Thoracic aorta (tissue), 2 donors: ENCODE measurements at places on chromosomes 16 and 17. TPM values are rescaled to one million over a fixed set of nuclear protein-coding genes. Genes with fewer than 3 reads are reported as not detected.
A peak's percentile ranks its signal among the peaks of the same experiment; 100 is the strongest.

- no peaks in the 10 kb centered on the region for H3K27me3 ChIP-seq
- DNase-seq: no peak
- peaks cover 4% of the 10 kb centered on the region for H3K4me1 ChIP-seq
- peaks cover 5% of the 10 kb centered on the region for H3K36me3 ChIP-seq
- no peak overlapping the region for H3K27ac ChIP-seq
- H3K4me3 ChIP-seq: no peak overlapping the region
These were observed 22.4 kb downstream of the CMC2 start for GRCh38 chr16:80984124-80984892.

GRCh38 chr17:53314521-53314920 lies 508.2 kb upstream of the KIF2B start:
- DNase-seq: no peak
- H3K36me3 ChIP-seq: no peaks in the 10 kb centered on the region
- H3K4me1 ChIP-seq: no peaks in the 10 kb centered on the region
- no peaks in the 10 kb centered on the region for H3K27me3 ChIP-seq

DNA sequence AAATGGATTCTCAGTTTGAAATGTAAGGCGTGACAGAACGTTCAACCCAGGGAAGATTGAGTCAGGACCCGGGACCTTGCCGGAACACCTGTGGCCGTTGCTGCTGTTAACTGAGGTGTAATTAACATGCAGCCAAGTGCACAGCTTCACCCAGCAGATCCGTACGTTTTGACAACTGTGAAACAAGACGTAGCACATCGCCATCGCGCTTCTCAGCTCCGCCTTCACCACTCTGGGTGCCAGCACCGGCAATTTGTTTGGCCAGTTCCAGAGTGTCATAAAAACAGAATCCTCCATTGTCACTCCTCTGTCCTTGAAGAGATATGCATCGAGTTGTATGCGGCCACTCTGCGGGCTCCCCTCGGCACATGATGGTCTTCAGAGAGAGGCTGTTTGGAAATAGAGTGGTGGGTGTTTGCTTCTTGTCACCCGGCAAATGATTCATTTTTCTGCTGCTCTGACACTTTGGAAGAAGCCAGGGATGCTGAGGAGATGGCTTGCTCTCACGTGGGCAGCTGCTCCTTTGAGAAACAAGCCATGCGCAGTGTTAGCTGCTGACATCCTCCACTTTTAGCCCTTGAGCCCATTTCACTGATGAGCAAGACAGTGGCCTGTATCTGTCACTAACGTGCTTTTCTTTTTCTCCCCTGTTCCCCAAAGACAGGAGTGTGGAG lies 22.6 kb downstream of the NAA60 start:
- peaks cover 10% of the 10 kb centered on the region for H3K36me3 ChIP-seq
- DNase-seq: no peak

- H3K27ac ChIP-seq: no peak overlapping the region
- DNase-seq: no peak
- H3K4me3 ChIP-seq: peak overlapping the region; percentile 6
- H3K27me3 ChIP-seq: no peaks in the 10 kb centered on the region
- H3K4me1 ChIP-seq: peaks cover 50% of the 10 kb centered on the region
- H3K36me3 ChIP-seq: peaks cover 48% of the 10 kb centered on the region
These were observed 2.6 kb downstream of the JMJD6 start for GRCh38 chr17:76723812-76724211.

GRCh38 chr17:797236-797840 lies 15.2 kb downstream of the MRM3 start:
- no peak for DNase-seq
- no peaks in the 10 kb centered on the region for H3K27me3 ChIP-seq
- no peaks in the 10 kb centered on the region for H3K4me1 ChIP-seq

DNA sequence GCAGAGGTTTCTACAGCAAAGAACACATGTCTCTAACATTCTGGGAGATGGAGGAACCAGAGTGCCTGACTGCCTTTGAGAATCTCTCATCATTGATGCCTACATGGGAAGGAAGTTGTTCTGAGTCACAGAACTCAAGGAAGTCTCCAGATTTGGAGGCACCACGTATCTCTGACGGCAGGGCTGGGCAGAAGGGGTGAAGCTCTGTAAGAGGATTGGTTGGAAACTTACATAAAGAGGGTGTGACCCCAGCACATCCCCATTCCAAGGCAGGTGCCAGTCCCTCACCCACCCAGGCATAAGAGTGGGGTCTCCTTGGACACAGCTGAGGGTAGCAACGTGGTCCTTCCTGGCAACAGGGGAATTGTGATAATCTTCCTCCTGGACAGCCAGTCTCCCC lies 17.4 kb downstream of the TNFRSF13B start:
- DNase-seq: no peak
- H3K4me1 ChIP-seq: no peaks in the 10 kb centered on the region
- no peaks in the 10 kb centered on the region for H3K27me3 ChIP-seq
- H3K4me3 ChIP-seq: no peak overlapping the region
- no peak overlapping the region for H3K27ac ChIP-seq

DNA sequence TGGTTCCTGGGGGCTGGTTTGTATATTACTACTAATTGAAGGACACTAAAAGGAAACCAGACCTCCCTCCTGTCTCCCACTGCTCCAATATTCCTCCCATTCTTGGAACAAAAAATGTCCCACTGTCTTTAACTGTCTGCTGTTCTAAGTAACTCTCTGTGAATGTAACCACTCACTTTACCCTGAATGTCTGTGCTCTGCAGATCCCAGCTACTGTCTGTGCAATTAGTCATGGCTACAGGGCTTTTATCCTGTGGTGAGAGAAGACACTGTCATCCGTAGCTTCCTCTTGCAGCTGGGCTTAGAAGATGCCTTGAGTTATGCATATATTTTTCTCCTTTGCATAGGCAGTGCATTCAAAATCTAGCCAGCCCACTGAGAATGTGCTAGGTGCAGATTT lies 853.8 kb downstream of the CDH8 start:
- DNase-seq: no peak
- H3K4me1 ChIP-seq: no peaks in the 10 kb centered on the region
- no peaks in the 10 kb centered on the region for H3K27me3 ChIP-seq
- no peak overlapping the region for H3K27ac ChIP-seq

- no peaks in the 10 kb centered on the region for H3K27me3 ChIP-seq
- no peak overlapping the region for H3K4me3 ChIP-seq
- H3K36me3 ChIP-seq: no peaks in the 10 kb centered on the region
- no peak overlapping the region for H3K27ac ChIP-seq
These were observed 1631.0 kb downstream of the CDH8 start for GRCh38 chr16:60405286-60405685.

DNA sequence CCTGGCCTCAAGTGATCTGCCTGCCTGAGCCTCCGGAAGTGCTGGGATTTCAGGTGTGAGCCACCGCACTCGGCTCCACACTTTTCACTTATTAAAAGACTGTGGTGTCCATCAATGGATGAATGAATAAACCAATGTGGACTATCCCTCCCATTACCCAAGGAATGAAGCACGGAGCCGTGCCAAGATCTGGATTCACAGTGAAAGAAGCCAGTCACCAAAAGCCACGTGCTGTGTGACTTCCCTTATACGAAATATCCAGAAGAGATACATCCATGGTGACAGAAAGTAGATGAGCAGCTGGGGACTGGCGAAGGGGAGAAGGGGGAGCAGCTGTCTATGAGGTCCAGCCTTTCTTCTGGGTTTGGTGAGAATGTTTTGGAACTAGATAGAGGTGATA lies 48.2 kb upstream of the STH start:
- no peak overlapping the region for H3K4me3 ChIP-seq
- H3K27ac ChIP-seq: no peak overlapping the region
- H3K36me3 ChIP-seq: no peaks in the 10 kb centered on the region
- no peak for DNase-seq
- no peaks in the 10 kb centered on the region for H3K27me3 ChIP-seq

RAB40B gene
- total RNA-seq: 21.1 TPM

DNA sequence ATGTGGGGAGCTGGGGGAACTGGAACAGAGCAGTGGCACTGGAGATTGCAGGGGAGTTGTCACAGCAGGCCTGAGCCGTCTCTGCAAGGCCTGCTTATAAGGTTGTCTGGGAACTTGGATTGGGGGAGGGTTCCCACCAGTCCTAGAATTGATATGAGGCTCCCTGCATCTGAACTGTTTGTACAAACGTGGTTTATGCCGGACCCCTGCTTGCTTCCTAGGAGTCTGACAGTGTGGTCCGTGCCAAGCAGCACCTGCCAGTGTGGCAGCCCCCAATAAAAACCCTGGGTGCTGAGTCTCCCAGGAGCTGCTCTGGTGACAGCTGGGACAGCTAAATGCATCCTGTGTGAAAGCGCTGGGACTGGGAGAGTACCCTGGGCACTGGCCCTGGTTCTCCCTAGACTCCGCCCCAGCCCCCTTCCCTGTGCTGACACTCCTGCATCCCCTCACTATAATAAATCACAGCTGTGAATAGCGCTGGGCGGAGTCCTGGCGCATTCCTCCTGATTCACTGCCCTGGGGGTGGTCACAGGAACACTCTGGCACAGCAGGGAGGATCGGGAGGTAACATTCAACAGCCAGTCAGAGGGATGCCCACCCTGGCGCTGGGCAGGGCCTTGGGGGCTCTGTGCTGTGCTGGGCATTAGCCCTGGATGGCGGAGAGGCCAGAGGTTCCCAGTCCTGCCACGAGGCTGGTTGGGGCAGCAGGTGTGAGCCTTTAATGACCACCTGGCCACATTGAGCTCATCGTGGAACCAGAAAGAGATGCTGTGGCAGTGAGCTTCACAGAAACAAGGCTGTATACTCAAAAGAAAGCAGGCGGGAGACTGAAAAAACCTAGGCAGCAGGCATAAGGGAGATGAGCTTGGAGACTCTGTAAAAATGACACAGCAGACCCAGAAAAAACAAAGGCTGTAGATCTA lies 45.6 kb downstream of the RMI2 start:
- H3K4me3 ChIP-seq: no peak overlapping the region
- H3K4me1 ChIP-seq: no peaks in the 10 kb centered on the region
- H3K27me3 ChIP-seq: no peaks in the 10 kb centered on the region
- no peak overlapping the region for H3K27ac ChIP-seq
- H3K36me3 ChIP-seq: no peaks in the 10 kb centered on the region

DNA sequence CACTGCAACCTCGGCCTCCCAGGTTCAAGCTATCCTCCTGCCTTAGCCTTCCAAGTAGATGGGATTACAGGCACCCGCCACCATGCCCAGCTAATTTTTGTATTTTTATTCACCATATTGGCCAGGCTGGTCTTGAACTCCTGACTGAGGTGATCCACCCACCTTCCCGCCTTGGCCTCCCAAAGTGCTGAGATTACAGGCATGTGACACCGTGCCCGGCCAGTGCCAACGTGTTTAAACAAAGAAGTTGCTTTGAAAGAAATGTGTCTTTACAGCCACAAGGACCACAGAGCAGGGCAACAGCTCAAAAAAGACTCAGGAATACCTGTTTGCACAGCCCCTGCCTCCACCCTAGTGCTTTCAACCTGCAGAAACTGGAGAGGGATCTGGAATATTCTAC lies 25.0 kb downstream of the ATPAF2 start:
- no peak overlapping the region for H3K4me3 ChIP-seq
- H3K27me3 ChIP-seq: no peaks in the 10 kb centered on the region
- no peak overlapping the region for H3K27ac ChIP-seq
- H3K36me3 ChIP-seq: peaks cover 18% of the 10 kb centered on the region
- no peaks in the 10 kb centered on the region for H3K4me1 ChIP-seq

DNA sequence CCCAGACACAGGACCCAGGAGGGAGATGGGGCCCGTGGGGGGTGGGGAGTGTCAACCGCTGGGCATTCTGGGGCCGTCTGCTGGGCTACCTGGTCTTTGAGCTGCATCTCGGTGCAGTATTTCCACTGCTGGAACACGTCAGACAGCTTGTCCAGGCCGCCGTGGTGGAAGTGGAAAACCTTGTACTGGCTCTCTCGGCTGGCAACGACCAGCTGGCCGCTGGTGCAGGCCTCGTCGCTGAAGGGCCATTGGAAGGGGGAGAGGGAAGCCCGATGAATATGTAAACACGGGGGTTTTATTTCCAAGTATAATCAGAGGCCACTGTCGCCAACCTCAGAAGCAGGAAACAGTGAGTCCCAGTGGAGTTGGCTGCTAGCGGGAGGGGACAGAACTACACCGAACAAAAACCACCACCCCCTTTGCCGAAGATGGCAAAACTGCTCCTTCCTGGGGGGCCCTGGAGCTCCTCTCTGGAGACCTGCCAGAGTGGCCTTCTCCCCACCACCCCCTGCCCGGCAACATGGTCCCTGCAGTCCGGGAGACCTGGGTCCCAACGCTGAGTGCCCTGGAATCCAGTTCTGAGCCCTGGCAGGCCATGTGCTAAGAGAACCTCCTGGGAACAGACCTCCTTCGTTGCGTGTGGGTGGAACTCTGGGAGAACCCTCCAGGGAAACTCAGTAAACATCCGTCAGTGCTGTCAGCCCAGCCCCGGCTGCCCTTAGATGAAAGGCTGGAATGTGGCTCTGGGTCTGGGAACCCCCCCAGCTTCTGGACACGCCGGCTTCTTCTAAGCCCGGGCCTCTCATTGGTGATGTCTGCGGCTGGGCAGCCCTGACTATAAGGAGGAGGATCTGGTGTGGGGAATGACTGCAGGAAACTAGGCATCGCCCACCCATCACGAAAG lies 84.1 kb downstream of the TBC1D16 start:
- peaks cover 5% of the 10 kb centered on the region for H3K36me3 ChIP-seq
- no peak overlapping the region for H3K27ac ChIP-seq
- peak overlapping the region; percentile 50 for H3K4me3 ChIP-seq
- DNase-seq: no peak
- no peaks in the 10 kb centered on the region for H3K27me3 ChIP-seq

- H3K4me3 ChIP-seq: no peak overlapping the region
- H3K36me3 ChIP-seq: no peaks in the 10 kb centered on the region
- DNase-seq: no peak
These were observed 398.1 kb downstream of the KCNJ18 start for GRCh38 chr17:22090263-22090935.

DNA sequence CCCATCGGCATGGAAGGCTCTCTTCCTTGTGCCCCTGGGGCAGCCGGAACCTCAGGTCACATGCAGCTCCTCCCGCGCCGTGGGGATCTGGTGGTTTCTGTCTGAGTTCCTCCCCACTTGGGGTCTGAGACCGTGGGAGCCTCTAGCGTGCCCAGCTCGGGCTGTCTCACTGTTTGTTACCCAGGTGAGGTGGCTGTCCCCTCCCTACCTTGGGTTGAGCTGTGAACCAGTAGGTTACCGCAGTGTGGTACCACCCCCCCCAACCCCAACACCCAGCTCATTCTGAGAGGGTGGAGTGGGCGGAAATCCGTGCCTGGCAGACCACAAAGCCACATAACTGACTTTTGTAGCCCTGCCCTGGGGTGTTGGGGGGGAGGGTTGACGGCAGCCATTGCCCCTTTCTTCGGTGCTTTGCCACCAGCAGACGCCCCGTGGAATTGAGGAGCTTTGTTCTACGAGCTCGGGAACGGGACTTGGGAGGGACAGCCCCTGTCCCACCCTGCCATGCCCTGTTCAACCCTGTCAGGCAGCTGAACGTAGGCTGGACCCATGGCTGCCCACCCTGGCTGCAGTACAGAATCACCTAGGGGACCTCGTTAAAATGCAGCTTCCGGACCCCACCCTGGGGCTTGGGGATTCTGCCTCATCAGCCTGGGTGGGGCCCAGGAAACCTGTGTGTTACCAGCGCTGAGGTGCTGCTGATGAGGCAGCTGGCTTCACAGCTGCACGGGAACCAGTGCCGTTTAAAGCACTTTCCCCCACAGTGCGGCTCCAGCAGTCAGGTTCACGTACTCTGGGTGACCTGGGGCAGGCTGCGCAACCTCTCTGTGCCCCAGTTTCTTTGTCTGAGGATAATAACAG lies 18.5 kb downstream of the RAP1GAP2 start:
- H3K4me1 ChIP-seq: no peaks in the 10 kb centered on the region
- H3K36me3 ChIP-seq: no peaks in the 10 kb centered on the region
- no peak for DNase-seq
- no peaks in the 10 kb centered on the region for H3K27me3 ChIP-seq
- H3K27ac ChIP-seq: no peak overlapping the region
